ENCODE measurements at places on chromosomes 4 and X.

- DNase-seq: no peak
Measured at GRCh38 chr4:185479507-185479971, 8.0 kb upstream of the CCDC110 start.

GRCh38 chr4:19324184-19324583 lies 927.5 kb upstream of the SLIT2 start:
- DNase-seq: no peak

GRCh38 chrX:116204932-116205331 lies 34.4 kb downstream of the AGTR2 start:
- DNase-seq: peak; percentile 12

DNA sequence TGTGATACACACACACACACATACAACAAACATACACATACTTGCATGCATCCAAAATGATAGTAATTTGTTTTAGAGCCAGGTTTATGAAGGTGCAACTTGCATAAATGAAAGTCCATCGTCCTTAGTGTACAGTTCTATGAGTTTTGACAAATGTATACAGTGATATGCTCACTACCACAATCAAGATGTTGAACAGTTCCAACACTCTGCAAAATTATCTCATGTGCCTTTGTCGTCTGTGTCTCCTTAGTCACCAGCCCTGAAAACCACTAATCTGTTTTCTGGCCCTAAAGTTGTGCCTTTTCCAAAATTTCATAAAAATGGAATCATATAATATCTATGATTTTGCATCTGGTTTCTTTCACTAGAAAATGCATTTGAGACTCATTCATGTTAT lies 67.8 kb upstream of the ANXA3 start:
- DNase-seq: no peak

DNA sequence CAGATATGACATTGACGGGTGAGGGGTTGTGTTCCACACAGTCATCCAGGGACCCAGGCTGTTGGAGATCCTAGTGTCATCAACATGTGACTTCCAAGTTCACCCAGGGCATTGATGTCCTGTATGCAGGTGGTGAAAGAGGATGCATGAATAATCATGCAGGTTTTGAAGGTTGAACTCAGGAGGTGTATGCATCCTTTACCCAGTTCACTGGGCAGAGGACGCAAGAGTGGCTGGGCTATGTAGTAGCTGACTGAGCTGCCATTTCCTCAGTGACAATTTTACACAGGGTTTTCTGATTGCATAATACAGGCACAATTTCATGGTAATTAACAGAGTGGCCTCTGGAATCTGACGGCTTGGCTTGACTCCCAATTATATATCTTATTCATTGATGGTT lies 323.0 kb downstream of the HS3ST1 start:
- DNase-seq: no peak

DNA sequence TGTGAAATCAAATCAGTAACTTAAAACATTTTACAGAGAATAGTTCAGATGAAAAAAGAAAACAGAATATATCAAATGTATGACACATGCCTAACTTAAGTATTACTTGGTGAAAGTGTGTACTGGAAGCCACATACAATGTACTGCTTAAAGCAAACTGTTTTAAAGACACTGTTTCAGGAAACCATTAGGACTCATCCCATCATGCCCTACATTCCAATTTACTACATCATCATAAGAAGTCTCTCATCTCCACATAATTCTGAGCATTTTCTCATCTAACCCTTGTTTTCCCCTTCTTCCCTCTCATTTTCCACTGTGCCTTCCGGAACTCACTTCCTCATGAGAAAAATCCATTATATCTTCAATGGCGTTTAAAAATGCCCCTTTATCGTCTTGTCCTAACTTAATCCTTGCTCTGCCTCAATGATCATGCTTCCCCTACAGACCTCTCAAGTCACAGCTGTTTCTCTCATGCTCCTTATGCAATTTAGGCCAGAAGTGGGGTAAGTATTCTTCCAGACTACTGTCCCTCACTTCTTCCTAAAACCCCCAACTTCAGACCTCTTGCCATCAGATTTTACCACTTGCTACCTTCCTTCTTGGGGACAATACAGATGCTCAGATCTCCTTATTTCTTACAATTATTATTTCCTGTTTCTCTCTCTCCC lies 26.8 kb upstream of the FGF5 start:
- DNase-seq: no peak

DNA sequence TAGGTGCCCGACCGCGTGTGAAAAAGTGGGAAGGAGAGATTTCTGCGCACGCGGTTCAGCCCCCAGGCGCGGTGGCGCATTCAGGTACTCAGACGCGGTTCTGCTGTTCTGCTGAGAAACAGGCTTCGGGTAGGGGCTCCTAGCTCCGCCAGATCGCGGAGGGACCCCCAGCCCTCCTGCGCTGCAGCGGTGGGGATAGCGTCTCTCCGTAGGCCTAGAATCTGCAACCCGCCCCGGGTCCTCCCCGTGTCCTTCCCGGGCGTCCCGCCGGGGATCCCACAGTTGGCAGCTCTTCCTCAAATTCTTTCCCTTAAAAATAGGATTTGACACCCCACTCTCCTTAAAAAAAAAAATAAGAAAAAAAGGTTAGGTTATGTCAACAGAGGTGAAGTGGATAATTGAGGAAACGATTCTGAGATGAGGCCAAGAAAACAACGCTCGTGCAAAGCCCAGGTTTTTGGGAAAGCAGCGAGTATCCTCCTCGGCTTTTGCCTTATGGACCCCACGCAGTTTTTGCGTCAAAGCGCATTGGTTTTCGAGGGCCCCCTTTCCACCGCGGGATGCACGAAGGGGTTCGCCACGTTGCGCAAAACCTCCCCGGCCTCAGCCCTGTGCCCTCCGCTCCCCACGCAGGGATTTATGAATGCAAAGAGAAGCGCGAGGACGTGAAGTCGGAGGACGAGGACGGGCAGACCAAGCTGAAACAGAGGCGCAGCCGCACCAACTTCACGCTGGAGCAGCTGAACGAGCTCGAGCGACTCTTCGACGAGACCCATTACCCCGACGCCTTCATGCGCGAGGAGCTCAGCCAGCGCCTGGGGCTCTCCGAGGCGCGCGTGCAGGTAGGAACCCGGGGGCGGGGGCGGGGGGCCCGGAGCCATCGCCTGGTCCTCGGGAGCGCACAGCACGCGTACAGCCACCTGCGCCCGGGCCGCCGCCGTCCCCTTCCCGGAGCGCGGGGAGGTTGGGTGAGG lies 3.7 kb downstream of the SHOX start:
- no peak for DNase-seq

- no peak for DNase-seq
Measured at GRCh38 chr4:147491086-147491485, 10.2 kb downstream of the EDNRA start.

- DNase-seq: no peak
Measured at GRCh38 chr4:126458993-126459392, 1144.2 kb downstream of the FAT4 start.

- no peak for DNase-seq
Measured at GRCh38 chrX:53738370-53738906, 51.9 kb upstream of the HUWE1 start.

GRCh38 chr4:94714365-94715160 lies 43.2 kb upstream of the BMPR1B start:
- no peak for DNase-seq

DNA sequence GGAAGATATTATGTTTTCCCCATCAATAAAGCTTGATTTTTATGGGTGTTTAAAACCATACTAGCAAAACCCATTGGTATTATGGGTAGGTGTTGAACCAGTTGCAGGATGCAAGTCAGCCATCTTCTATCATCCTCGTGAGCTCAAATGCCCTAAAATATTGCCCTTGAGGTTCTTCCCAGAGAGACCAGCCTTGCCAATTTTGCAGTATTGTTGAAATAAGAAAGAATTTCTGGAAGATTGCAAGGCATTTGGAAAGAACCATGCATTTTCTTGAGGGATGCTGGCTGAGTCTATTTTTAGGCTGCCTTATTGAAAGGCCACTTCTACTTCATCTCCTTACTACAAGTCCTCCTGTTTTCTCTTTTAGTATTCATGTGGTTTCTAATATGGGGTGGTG lies 60.9 kb upstream of the SOD3 start:
- no peak for DNase-seq

DNA sequence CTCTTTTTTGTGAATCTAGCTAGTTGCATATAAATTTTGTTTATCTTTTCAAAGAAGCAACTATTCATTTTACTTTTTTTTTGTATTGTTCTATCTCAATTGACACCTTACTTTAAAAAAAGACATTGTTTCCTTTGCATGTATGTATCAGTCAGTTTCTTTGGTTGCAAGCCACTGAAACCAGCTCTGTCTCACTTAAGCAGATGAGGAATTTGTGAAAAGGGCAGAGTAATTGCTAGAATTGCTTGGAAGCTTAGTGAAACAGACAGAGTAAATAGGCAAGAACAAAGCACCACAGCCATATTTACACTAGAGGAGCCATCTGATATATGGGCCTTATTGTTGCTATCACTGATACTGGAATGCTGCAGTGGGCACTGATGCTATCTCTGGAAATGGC lies 231.4 kb upstream of the KLF8 start:
- no peak for DNase-seq

GRCh38 chr4:174277433-174277832 lies 6.0 kb downstream of the FBXO8 start:
- no peak for DNase-seq

- DNase-seq: no peak
Measured at GRCh38 chr4:13323921-13324320, 160.2 kb downstream of the RAB28 start.

DNA sequence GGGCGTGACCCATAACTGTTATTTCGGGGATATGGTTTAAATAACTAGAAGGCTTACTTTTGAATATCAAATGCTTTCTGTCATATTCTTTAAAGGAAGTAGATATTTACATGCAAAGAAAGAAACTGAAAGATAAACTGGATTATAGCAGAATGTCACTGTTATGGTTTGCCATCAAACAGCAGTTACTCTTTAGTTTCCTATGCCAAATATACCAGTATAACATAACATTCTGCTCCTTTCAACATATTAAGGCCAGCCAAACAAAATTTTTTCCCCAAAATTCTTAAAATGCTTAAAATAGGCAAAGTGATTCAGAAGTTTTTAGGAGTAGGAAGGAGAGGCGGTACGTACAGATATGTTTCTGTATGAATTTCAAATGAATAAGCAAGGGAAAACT lies 27.0 kb downstream of the KDM6A start:
- no peak for DNase-seq

DNA sequence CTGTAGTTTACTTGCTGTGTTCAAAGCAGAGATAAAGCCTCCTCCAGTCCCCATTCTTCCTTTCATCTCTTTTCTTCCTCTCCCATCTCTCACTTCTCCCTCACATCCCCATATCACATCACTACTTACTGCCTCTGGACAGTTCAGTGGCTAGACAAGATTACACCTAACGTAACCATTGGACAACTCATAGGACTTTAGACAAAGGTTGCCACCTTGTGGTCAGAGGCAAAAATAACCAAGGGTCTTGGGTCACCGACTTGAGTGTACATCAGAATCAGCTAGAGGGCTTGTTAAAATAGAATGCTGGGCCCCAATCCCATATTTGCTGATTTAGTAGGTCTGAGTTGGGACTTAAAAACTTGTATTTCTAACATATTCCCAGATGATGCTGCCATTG lies 109.3 kb upstream of the DGKK start:
- DNase-seq: peak; percentile 55

DNA sequence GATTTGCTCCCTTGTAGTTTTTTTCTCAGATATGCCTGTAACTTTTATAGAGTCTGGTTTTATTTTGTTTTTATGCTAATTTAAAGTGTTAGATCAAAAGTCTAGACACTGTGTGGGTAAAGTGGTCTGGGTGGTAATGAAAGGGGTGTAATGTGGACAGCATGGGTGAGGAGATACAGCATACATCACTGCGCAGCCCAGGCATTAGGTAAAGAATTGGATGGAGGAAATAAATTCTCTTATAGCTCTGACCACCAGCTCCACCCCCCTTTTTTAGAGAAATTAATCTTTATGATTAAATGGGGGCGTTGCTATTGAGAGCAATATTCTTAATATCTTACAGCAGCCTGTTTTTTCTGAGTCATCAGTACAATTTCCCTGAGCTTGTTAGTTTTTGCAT lies 163.9 kb upstream of the IGFBP7 start:
- no peak for DNase-seq

All from G401 (cell line).